ENCODE measurements at places on chromosomes 3 and 15.
A peak's percentile ranks its signal among the peaks of the same experiment; 100 is the strongest.

DNA sequence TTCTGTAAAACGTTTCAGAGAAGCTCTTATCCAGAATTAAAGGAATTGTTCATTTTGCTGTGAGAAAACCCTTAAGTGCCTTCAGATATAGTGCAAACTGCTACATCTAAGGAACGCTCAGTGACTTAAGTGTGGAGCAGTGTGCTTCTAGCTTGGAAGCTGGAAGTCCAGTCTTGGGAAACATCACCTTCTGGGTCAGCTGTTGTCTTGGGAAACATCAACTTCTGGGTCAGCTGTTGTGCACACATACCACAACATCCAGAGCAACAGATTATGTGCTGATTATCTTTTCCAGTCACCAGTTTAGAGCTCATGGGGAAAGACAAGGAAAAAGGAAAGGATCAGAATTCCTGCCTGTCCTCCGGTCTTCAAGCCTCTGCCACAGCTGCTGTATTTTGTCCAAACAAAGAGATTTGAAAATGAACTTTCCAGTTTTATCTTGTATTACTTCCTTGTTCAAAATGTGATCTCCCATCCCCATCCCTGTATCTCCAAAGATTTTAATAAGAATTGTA is 713.6 kb downstream of the NSUN3 start:
- no peak for DNase-seq

GRCh38 chr3:46245146-46245545 is 2.9 kb downstream of the CCR3 start:
- DNase-seq: no peak

GRCh38 chr3:193585530-193585929 is 7.5 kb upstream of the OPA1 start:
- no peak for DNase-seq

GRCh38 chr3:171994646-171995428 is 44.5 kb upstream of the FNDC3B start:
- peak; percentile 81 for DNase-seq

DNA sequence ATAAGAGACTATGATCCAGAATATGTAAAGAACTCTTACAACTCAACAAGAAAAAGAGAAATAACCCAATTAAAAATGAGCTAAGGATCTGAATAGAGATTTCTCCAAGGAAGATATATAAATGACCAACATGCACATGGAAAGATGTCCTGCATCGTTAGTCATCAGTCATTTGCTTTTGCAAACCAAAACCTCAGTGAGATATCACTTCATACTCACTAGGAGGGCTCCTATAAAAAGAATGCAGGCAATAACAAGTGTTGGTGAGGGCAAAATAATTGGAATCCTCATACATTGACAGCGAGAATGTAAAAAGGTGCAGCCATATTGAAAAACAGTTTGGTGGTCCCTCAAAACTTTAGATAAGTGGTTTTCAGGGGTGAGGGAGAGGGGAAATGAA is 56.9 kb downstream of the EXOG start:
- DNase-seq: no peak

- no peak for DNase-seq
Observed at GRCh38 chr3:99838755-99839154, 21.1 kb downstream of the CMSS1 start.

DNA sequence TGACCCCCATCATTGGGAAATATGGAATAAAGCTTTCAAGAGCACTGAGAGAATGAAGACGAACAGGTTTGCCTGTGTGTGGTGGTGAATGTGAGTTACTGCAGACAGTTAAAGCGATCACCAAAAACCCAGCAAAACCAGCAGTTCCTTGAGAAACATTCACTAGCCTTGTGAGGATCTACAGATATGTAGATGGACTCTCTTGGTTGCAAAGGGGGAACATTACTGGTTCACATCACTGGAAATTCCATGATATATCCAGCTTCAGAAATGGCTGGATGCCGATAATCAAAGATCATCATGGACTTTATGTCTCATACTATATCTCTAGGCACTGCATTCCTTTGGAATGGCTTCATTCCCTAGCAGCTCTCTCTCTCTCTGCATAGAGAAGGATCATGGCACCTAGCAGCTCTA is 10.2 kb upstream of the HERC1 start:
- no peak for DNase-seq

GRCh38 chr3:81274671-81275070 is 486.8 kb downstream of the GBE1 start:
- DNase-seq: no peak

DNA sequence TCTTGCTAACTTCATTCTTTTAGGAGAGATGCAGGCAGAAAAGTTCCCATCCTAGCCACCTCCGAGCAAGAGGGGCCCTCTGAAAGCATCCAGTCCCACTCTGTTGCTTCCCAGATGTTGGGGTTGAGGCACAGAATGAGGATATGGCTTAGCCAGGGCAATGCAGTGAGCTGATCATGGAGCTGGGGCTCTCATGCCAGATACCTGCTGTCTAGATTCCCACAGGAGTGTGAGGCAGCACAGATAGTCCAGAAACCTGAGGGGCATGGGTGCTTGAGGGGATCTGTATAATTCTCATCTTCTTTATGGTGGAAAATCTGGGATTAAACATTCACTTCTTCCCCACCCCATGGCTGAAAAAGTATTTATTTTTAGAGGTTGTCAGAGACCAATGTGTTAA is 1.2 kb downstream of the SLC22A13 start:
- no peak for DNase-seq

DNA sequence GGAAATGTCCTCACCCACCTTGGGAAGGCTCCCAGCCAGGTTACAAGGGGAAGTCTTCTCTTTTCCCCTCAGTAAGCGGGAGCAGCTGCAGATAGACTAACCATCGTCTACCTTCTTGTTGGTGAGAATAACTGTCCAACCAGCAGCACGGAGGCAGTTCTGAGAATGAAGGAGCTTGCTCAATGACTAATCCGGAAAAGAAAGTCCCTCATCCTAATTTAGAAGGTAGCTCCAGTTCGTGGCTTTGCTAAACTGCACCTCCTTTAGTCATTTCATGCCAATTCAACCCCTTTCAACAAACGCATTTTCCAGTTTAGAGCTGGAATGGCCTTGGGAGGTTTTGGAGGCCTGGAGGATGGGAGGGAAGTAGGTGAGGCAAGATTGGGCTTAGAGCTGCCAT is 527.4 kb upstream of the PROK2 start:
- DNase-seq: no peak

GRCh38 chr3:20324664-20325478 is 138.9 kb upstream of the SGO1 start:
- peak; percentile 40 for DNase-seq

GRCh38 chr3:172115787-172116186 is 76.4 kb downstream of the FNDC3B start:
- no peak for DNase-seq

DNA sequence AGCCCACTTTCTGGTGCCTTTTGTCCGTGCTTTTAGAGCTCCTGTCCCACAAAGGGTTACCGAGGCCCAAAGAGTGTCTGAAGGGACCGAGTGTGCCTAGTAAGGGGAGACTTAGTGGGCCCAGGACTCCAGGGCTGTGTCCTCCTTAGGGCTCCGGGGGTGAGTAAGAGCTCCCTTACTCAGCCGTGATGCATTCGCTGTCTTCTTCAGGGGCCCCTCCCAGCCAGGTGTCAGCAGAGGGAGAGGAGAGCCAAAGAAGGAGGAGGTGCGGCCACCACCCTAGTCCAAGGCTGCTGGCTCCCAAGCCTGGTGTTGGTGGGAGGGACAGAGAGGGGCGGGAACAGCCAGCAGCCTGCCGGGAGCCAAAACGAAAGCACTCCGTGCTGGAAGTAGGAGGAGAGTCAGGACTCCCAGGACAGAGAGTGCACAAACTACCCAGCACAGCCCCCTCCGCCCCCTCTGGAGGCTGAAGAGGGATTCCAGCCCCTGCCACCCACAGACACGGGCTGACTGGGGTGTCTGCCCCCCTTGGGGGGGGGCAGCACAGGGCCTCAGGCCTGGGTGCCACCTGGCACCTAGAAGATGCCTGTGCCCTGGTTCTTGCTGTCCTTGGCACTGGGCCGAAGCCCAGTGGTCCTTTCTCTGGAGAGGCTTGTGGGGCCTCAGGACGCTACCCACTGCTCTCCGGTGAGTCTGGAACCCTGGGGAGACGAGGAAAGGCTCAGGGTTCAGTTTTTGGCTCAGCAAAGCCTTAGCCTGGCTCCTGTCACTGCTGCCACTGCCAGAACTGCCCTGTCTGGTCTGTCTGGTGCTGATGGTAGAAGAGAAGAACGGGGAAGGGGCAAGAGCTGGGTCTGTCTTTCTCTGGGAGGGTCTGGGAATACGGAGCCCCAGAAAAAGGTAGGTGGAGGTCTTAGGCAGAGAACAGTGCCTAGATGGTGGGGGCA is at the start of gene IL17RC:
TSS of gene IL17RC (plus strand) at position 365 of the 947 bp plus-strand sequence. CDS start at position 583, 218 bp downstream.
- peak; percentile 79 for DNase-seq

- DNase-seq: peak; percentile 67
Observed at GRCh38 chr15:57922776-57923175, 142.7 kb downstream of the ALDH1A2 start.

GRCh38 chr3:151467069-151467468 is 6.2 kb upstream of the IGSF10 start:
- DNase-seq: no peak

GRCh38 chr15:67794832-67795574 is 30.3 kb upstream of the SKOR1 start:
- no peak for DNase-seq

GRCh38 chr3:124887177-124887931 is at the start of gene ITGB5:
TSS of gene ITGB5 (minus strand) at chr3:124887365. CDS start at chr3:124887000, 365 bp downstream.
- DNase-seq: peak; percentile 52

DNA sequence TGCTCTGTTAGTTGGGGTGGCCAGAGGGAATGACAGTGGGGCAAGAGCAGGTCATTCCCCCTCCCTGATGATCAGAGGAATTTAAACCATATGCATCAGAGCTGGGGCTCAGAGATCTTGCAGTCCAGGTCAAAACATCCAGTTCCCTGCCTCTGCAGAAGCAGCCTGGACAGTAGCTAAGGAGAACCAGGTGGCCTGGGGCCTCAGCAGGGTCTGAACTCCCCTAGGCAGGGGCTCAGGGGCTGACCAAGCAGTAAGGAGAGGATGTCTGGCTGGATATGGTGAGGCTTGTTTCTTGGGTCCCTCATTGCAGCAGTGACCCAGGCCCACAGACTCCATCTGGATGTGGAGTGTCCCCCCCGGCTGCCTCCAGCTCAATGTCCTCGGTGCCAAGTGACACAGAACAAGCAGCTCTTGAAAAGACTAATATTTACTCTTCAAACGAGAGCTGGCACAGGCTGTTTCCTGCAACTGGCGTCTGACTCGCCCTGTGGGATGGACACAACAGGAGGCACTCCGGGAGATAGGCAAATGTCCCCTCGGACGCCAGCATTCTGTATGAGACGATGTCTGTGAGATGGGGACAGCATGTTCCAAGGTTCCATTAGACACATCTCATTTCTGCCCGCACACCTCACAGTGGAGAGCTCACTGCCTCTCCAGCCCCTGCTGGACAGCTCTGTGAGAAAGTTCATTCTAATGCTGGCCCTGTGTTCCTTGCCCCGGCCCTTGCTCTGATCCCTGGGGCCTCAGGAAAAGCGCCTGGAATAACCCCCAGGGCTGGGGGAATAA is 37.1 kb downstream of the SEC22C start:
- no peak for DNase-seq

- peak; percentile 86 for DNase-seq
Observed at GRCh38 chr3:177459401-177459800, 262.1 kb upstream of the TBL1XR1 start.

- DNase-seq: no peak
Observed at GRCh38 chr3:110846971-110847370, 224.6 kb upstream of the NECTIN3 start.

DNA sequence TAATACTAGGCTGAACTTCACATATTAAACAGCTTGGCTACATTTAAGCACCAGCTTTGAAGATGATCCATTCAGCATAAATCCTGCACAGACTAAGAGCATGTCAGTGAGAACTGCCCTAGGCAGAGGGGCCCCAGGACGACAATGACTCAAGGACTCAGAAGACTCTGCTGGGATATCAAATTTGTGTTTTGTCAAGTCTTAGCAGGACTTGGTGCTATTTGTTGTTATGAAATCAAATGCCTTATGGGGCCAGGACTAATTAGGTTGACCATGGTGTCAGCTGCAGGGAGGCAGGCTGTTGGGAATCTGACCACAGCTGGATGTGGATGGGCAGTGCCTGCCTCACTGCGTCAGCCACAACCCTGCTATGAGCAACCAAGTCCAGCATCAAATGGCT is 91.8 kb downstream of the RYR3 start:
- peak; percentile 12 for DNase-seq

DNA sequence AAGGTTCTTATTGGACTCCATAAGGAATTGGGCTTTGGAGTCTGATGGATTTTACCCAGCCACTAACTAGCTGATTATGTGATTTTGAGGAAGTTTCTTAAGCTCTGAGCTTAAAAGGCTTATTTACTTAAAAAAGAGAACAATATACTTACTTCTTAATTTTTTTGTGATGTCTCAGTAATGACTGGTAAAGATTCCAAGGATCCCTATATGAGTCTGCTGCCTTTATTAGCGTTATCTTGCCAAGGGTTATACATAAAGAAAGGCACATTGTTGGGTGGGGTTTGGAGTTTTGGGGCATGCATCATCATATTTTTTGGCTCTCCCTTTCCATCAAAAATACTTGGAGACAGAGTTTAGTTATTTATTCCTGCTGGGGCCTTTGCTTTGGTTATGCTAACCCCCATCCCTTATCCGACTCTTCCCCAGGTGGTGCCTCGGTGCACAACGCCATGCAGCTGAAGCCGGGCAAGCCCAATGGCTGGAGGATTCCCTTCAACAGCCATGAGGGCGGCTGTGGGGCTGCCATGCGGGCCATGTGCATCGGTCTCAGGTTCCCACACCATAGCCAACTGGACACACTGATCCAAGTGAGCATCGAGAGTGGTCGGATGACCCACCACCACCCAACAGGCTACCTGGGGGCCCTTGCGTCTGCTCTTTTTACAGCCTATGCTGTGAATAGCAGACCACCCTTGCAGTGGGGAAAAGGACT is 6.7 kb downstream of the ADPRH start:
- DNase-seq: no peak

DNA sequence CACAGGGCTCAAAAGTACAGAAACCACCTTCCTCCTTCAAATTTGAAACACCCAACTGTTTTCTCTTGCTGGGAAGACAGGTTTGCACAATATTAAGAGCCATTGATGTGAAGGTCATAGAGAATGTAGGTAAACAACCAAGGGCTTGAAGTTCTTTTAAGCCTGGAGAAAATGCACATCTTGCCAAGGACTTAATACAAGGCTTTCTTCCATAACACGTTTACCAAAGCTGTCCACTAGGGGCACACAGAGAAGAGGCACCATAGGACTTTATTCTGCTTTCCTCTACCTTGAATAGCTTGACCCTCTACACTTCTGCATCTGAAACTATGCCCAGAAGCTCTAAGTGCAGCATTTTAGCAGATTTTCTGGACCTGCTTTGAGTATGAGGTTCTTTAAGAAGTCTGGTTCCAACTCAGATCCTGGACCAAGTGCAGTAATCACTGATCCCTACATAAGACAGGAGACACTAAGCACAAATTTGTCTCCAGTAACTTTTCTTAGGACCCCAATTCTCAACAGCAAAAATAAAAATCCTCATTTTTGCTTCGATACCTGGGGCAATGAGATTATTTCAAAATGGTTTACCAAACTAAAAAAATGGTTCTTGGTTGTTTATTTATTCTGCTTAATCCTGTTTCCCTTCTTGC is 138.0 kb downstream of the FBN1 start:
- DNase-seq: peak; percentile 67
